NCI-H2081 treated with DMSO at 0.1 percent for 48 hours (cell line): ENCODE measurements at places on chromosomes 2 and 18.
A peak's percentile ranks its signal among the peaks of the same experiment; 100 is the strongest.

DNA sequence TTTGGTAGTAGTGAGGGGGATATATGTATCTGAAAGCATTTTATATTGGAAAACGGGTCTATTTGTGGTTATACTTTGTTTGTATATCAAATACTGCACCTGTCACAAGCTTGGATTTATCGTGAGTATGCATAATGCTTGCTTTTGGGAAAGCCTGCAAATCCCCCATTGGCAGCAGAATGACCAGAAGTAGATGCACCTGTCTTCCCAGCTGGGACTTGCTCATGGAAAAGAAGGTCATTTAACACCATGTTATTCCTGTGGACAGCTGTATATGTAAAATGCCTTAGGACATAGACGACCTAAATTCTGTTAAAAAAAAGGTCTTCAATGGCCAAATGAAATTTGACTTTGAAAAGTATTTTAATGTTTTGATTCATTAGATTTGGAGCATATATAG lies 599.4 kb downstream of the XIRP2 start:
- DNase-seq: no peak

DNA sequence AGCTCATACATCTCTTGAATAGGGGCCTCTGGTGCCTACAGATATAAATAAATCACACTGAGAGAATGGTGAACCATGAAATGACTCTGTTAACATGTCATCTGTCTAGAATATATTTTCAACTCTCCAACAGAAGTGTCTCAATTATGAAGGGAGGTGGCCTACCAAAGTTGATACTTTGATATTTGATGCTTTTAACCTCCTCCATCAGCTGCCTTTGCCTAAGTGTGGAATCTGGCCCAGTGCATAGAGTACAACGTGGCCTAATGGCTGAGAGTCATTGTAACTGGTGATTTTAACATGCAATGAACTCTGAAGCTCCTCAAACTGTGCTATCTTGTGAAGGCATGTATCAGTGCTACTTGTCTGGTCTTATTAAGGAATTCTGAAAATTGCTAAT lies 93.4 kb downstream of the MYO3B start:
- DNase-seq: peak; percentile 33

DNA sequence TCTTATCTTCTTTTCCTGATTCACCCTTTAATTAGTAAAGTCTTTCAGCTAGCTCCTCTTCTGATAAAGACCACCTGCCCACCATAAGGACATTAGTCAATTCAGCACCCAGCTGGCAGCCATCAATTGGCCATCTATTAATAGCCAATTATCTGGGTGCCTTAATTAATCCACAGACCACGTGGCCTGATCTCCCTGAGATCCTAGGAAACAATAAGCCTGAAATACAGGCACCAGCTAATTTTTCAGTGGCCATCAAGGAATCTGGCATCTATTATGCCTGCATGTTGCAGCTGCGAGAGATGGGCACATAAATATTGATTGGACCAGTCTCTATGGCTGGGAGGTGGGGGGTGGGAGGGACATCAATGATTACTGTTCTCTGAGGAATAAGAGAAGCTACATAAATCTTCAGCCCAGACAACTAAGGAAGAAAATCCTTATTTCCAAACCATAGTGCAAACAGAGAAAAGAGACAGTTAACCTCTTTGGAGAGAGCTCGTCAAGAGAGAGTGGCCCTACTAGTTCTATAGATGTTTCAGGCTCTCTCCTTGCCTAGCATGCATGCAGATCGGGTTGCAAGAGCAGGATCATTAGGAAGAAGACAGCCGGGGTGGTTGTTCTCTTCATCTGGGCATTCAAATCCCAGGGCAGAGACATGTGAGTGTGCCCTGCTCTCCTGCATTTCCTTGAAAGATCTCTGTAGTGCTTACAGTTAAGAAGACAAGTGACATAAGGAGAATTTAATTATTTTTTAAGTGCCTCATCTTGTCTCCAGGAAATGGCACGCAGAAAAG lies 8.7 kb downstream of the GALNT14 start:
- DNase-seq: no peak

DNA sequence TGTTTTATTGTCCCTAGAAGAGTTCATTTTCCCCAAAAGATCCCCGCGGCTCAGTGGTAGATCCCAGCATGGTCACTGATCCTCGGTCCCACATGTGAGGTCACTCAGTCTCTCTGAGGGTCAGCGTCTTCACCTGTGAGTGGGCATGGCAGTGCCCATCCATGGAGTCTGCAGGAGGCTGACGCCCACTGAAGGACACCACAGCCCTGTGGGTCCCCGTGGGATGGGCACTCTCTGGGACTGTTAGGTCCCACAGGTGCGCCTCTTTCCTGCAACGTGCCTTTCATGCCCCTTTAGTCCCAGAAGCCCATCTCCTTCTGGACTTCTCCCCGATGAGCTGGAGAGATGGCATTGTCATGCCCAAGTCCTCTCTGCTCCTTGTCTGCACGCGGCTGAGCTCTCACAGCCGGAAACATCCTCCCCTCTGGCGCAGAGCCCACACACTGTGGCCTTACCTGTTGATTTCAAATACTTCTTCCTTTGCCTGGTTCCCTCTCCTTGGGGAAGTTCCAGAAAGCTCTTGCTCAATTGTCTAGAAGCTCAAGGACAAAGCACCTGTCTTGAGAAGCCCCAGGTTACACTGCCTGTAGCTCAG lies 75.9 kb downstream of the PTGR3 start:
- no peak for DNase-seq

GRCh38 chr2:31523871-31524492 lies 56.8 kb downstream of the SRD5A2 start:
- DNase-seq: peak; percentile 15

DNA sequence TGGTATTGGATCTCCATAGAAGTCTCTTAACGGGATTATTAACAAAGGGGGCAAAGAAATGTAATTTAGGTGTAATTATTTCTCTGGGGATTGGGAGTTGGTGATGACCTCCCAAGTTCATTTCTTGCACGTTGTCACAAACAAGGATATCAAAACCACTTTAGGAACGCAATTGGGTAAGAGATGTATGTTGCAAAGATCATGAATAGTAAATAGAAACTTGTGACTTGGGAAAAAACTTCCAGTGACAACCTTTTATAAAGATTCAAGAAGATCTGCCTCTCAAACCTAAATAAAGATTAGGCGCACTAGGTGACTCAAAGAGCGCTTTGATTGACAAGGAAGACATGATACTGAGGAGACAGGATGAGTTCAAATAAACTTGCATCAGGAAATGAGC lies 127.8 kb upstream of the TRIB2 start:
- DNase-seq: no peak

GRCh38 chr2:221851531-221852045 lies 279.5 kb upstream of the EPHA4 start:
- DNase-seq: no peak
